ENCODE measurements at places on chromosomes 7 and 10.
A peak's percentile ranks its signal among the peaks of the same experiment; 100 is the strongest.

DNA sequence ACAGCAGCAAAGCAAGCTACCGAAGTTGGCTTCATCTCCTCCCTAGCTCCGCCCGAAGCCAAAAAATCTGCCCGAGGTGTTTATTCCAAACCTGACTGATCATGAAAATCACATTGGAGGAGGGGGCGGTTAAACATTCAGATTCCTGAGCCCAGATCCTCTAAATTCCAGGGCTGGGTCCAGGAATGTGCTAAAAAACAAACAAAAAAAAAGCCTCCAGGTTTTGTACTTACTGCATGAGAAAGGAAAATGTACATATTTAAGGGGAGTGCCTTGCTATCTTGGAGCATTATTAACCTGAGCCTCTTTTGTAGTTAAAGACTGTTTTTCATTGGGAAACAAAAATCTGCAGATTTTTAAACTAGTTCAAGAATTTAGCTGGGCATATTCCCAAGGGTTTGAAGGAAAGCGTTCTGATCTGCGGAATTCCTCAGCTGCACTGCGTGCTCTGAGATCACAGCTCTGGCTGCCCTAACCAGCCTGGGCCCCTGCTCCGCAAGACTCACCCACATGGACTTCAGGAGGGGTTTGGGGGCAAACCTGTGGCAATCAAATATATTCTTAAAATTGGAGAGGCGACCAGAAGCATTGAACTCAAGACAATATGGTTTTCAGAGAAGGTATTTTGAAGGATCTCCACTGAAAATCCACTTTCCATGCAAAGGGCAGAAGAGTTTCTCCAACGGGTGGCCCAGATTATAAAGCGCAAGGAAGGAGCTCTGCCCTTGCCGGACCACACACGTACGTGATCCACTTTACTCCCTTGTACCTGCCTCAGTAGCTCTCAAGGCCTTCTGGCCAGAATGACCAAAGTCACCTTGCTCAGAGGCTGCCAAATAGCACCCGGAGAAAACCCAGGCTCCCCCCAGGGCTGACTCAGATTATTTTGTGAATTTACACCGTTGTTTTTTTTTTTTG lies 10.0 kb upstream of the TNS3 start:
- no peak for DNase-seq

- no peak for DNase-seq
These were observed 44.4 kb downstream of the MCU start for GRCh38 chr10:72736176-72736827.

GRCh38 chr10:82552267-82552666 lies 677.3 kb downstream of the NRG3 start:
- no peak for DNase-seq

DNA sequence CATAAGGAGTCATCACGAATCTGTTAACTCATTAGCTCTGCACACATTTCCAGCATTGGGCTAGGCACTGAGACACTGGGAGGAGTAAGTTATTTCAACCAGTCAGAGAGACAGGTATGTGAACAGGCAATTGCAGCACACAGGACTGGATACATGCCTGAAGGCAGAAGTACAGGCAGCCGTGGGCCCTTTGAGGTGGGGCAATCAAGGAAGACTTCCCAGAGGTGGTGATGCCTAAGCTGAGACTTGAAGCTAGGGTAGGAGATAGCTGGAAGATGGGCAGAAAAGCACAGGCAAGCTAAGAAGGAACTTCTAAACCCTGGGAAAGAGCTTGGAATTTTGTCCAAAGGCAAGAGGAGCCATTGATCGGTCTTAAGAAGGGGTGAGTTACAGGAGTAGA lies 249.7 kb downstream of the EMX2 start:
- DNase-seq = no peak

GRCh38 chr10:576130-576465 lies 113.4 kb downstream of the DIP2C start:
- no peak for DNase-seq

- no peak for DNase-seq
These were observed 80.1 kb upstream of the PRSS1 start for GRCh38 chr7:142669074-142669654.

- no peak for DNase-seq
These were observed 199.0 kb downstream of the HTR7 start for GRCh38 chr10:90658791-90659190.

DNA sequence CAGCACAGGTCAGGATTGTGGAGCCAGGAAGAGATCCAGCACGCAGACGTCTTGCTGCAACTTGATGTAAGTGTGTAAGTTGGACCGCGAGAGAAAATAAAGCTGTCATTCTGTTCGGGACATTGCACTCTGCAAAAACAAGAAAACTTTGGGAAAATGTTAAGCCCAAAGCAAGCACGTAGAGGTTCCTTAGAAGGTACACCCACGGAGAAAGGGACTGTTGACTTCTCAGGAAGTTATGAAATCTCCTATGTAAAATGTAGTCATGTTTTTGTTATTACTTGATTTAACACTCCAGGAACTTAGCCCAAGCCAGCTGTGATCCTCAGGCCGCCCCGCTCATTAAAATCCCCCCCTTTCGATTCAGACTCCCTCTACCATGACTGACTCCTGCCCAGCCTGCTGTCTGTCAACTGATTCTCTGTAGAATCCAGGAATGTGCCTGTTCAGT lies 196.1 kb upstream of the TCF7L2 start:
- no peak for DNase-seq

GRCh38 chr10:83373671-83374070 lies 765.6 kb upstream of the GHITM start:
- no peak for DNase-seq

GRCh38 chr10:119654540-119654939 lies 3.4 kb downstream of the BAG3 start:
- DNase-seq = no peak

DNA sequence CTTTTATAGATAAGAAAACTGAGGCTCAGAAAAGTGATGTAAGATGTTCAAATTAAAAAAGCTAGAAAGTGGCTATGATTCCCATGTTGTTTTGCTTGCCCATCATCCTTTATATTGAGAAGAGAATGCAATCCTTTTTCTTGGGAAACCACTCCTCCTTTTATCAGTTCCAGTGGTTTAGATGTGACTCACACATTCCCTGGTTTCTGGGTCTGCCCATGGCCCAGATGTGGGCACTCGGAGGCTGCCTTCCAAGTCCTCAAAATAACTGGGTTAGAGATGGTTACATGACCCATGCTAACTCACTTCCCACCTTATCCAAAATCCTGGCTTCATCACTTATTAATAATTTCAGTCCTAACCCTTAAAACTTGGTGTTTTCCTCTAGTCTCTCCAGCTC lies 550.0 kb downstream of the MDFIC start:
- DNase-seq = no peak

DNA sequence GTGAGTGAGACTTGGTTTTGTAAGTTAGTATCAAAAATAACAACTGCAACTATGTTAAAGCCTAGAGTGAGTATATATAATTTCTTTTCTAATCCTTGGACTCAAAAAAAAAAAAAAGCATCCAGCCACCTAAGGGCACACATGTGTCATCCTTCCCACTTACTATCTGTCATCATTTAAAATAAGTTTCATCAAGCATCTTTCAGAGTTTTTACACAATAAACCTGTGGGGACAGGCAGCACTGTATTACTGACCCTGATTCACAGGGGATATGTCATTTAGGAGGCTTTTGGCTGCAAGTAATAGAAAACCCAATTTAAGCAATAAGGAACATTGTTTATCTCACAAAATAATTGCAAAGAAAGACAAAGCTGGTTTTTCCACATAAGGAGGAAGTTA lies 32.3 kb upstream of the OSBPL3 start:
- no peak for DNase-seq

- DNase-seq = no peak
These were observed 34.4 kb downstream of the HSPA12A start for GRCh38 chr10:116707981-116708380.

- no peak for DNase-seq
These were observed 920.1 kb upstream of the LRRN3 start for GRCh38 chr7:110170841-110171240.

- DNase-seq = no peak
These were observed 58.9 kb downstream of the PIP4K2A start for GRCh38 chr10:22655312-22655981.

- DNase-seq = no peak
These were observed 244.7 kb upstream of the RHOBTB1 start for GRCh38 chr10:61188691-61189090.

- no peak for DNase-seq
These were observed 2.1 kb downstream of the MTURN start for GRCh38 chr7:30136743-30137485.

DNA sequence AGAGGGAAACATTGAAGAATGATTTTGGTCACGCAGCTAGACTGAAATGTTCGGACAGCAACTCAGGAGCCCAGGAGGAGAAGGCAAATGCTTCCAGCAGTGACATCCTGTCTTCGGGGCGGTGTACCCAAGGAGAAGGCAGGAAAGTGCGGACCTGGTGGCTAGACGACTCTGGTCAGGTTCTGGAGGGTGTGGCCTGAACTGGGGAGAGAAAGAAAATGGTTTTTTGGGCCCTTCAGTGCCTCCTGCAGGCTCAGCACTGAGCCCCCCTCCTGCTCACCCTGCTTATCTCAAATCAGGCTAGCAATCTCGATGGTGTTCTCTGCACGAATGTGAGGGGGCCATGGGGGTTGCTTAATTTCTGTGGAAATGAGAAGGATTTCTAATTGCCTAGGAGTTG lies 26.7 kb upstream of the TARP start:
- DNase-seq = no peak

DNA sequence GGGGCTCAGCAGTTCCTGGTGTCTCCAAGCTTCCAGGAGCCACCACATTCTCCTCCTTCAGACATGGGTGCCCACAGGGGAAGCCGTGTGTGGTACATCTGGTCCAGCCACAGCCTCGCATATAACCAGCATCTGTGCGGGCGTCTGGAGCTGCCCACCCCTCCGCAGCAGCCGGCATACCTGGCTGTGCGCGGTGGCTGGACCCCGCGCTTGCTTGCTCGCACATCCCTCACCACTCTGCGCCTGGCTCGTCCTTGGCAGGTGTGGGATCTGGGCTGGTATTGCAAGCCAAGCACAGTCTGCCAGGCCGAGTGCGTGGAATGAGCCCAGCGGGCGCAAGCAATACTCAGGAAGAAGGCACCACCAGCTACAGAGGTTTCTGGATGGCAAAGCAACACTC lies 117.7 kb upstream of the MBL2 start:
- no peak for DNase-seq

DNA sequence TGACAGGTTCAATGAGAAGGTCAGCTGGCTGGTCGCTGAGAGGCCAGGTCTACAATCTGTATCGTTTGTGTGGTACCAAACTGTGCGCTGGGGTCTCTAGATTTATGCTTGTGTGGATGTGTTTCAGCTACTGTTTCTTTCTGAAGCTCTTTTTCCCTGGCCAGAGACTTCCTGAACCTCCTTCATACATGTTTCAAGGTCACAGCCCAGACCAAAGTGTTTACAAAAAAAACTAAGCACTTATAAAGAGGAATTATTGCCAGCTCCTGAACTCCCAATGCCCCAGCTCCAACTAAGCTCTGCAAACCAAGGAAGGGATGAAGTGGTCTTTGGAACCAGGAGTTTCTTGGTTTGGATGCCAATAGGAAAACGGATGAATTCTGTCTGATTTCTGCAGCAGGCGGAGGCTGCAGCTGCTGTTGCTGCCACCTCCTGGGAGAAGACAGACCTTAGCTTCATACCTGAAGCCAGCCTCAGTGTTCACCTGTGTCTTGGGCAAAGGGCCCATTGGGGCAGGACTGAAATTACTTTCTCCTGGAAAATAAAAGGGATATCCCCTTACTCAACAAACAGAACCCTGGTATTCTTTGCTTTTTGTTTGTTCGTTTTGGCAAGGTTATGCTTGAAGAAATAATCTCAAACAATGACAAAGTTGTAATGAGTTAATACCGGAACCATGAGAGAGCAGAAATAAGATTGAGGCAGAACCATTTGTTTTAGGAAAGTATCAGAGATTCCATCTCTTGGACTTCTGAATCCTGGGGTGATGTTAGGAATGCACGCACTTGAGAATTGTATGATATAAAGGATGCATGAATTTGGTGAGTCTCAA lies 24.6 kb upstream of the MKLN1 start:
- no peak for DNase-seq

GRCh38 chr7:113128031-113128430 lies 9.7 kb upstream of the SMIM30 start:
- DNase-seq = no peak

- no peak for DNase-seq
These were observed 148.1 kb upstream of the CELF2 start for GRCh38 chr10:10869592-10869991.

GRCh38 chr7:36487756-36488336 lies 98.2 kb downstream of the ANLN start:
- peak; percentile 61 for DNase-seq

DNA sequence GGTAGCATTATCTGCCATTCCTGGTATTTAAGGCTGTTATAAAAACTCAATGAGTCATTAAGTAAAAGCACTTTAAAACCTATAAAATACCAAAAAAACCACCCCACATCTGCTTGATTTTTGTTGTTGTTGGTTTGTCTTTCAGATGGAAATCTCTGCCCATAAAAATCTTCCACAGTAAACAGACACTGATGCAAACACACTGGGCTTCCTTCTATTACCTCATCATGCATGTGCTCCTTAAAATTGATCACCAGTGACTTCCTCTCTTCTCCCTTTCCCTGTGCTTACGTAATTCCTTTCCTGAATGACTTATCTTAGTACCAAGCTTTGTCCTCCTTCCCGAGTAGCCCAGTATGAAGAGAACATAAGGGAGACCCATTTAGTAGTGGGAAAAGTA lies 167.2 kb downstream of the EVX1 start:
- no peak for DNase-seq

DNA sequence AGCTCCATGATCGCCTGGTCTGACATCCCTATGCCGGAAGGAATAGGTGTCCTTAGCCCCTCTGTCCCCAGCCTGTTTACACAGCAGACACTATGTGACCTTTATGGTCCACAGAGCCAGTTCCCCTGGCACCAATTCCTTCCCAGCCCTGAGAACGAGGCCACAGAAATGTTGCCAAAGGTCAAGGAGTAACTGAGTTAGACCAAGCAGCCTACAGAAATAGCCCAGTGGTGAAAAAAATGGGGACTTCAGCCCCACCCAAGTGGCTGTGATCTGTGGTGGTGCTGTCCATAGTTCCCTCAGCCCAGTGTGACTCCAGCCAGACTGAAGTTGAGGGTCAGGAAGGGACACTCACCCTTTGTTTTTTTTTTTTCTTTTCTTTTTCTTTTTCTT lies 2.5 kb downstream of the PGAM2 start:
- no peak for DNase-seq

DNA sequence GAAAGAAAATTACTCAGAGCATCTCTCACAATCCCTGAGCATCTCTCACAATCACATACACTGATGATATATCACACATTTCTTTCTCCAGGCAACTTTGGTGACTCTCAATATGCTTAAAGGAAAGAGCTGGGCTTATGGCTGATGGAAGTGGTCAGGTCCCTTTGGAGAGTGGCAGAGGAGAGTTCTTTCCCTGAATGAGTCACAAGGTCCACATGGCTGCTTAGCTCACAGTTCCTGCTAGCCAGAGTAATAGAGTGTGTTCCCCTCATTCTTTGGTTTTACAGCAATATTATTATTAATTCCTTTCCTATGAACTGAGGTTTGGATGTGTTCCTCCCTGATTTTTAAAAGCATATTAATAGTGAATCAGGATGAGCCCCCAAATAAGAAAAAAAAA lies 287.4 kb downstream of the C7orf25 start:
- no peak for DNase-seq

- DNase-seq = no peak
These were observed 62.6 kb downstream of the CUL2 start for GRCh38 chr10:35027567-35027966.

All from amygdala (tissue), 56 donors.